ENCODE measurements at places on chromosomes 2 and 18.

DNA sequence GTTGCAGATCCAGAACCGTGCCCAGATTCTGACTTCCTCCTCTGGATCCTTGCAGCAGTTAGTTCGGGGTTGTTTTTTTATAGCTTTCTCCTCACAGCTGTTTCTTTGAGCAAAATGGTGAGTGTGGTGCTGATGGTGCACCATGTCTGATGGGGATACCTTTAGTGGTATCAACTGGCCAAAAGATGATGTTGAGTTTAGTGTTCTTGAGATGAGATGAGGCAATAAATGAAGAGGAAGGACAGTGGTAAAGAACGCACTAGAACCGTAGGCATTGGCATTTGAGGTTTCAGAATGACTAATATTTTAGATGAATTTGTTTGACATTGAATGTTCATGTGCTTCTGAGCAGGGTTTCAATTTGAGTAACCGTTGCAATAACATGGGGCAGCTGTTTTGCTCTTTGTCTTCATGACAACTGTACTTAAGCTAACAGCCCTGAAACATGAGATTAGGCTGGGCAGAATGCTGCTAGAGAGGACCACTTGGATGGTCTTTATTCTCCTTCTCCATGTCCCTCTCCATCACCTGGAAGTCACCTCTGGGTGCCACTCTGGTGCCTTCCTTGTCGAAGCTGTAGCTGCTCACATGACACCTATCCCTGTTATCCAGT lies 3.9 kb downstream of the CTLA4 start:
- no peak for DNase-seq

DNA sequence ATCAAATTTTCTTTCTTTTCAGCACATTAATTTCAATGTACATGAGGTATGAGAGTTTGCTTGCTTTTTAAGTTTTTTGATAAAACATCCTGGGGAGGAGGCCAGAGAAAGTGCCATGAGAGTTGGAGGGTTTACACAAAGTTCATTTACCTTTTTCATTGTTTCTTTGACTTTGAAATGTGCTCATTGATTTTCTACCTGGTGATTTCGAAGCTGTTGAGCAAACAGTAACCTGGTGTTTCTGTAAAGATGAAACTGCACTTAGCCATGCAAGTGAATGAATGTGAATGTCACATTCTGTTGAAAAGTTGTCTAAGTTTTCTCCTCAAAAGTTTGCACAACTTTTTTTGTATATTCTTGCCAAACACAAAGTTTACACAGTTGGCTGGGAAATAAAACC lies 797.0 kb downstream of the METTL4 start:
- DNase-seq, result no peak

GRCh38 chr2:32874931-32875330 lies 71.8 kb upstream of the LTBP1 start:
- DNase-seq, result no peak

DNA sequence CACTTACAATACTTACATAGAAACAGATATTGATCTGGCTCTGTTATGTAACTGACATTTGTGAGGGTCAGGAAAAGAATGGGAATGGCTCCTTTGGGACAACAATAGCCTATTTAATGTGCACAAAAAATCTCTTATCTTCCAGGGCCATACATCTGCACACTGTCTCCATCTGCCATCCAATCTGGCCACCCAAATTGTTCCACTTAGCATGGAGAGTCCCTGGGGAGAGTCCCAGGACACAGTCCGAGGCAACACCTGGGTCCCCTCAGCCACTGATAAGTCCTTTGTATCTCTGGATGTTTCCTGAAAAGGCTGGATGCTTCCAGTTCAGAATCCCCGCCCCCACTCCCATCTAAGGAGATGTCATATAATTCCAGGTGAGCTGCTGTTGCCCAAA lies 274.2 kb upstream of the NCKAP5 start:
- DNase-seq, result no peak

DNA sequence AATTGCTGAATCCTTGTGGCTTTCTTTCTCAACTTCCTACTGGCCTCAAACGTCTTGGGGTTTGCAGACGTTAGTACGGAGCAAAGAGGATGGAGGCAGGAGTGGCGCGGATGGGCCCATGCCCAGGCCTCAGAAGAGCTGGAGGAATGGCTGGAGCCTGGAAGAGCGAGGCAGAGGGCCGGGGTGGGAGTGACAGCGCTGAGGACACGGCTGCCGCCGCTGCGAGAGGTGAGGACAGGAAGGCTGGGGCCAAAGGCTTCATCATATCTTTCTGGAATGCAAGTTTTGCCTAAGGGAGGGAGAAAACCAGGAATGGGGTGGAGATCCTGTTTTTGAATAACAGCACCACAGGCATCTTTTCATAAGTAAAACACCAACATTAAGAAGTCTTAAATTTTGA lies 178.5 kb upstream of the SESTD1 start:
- DNase-seq, result no peak

Measured in cortex of kidney (tissue), 1 donor.